Stimulated activated CD8-positive, alpha-beta memory T cell treated with anti-CD3 and anti-CD28 coated beads, Interleukin-2, amount 100 ng/mL, for 48 hours (primary cell): ENCODE measurements at places on chromosomes 2 and 18.

DNA sequence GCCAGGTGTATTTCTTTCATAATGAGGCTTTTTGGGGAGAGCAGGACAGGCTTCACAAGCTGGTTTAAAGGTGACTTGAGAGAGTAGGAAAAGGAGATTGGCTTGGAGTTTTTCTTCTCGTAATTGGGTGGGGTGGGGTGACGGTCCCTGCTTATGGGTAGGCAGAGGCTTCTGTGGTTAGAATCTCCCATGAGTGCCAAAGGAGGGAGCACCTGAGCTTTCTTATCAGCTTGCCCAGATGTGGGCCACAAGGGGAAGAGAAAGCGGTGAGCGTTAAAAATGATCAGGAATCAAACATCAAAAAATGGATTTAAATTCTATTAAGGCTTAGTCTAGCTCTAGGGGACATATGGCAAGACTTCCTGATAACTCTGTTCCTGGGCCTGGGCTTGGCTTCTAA, 9.7 kb upstream of the PNPT1 start:
- DNase-seq: no peak

DNA sequence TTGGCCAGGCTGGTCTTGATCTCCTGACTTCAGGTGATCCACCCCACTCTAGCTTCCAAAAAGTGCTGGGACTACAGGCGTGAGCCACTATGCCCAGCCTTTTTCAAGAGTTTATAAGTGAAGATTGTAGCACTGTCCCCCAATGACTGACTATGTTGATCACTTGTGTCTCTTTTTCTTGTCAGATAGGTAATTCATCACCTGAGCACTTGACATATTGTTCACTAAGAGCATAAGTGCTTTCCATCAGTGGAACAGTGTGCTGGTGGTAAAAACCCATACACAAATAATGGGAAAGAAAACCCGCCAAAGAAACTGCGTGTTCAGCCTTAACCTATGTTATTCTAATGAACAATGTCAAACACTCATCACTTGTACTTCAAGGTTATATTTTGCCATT, 414.4 kb upstream of the CDH7 start:
- DNase-seq: no peak

GRCh38 chr2:10267036-10267435, 35.7 kb upstream of the HPCAL1 start:
- DNase-seq: no peak

DNA sequence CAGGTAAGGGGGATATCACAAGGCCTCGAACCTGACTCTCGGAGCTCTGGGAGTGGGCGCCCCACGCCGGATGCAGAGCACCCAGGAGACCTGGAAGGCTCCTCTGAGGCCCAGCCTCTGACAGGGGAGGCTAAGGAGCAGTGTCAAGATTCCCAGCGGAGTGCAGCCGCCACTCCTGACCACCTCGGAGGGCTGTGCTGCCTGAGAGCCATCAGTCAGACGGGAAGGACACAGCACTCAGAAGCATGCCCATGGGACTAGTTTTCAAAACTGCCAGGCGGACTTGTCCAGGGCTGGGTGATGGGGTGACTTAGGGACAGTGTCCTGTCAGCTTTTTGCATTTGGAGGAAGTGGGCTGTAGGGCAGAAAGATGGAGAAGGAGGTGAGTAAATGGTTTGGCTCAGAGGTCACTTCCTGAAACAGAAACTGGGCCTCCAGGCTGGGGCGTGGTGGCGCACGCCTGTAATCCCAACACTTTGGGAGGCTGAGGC, 34.6 kb upstream of the B3GNT7 start:
- DNase-seq: no peak

DNA sequence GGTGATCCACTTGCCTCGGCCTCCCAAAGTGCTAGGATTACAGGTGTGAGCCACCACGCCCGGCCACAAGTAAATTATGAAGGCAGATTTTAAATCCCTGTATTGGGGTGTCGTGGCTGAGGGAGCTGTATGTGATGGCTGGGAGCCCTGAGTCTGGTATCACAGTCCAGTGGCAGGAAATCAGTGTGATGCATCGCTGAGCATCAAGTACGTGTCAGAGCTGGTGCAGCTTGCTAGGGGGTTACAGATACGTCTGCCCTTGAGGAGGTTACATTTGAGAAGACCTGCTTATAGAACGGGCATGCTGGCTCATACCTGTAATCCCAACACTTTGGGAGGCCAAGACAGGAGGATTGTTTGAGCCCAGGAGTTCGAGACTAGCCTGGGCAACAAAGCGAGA, 4.3 kb downstream of the ENOSF1 start:
- no peak for DNase-seq

DNA sequence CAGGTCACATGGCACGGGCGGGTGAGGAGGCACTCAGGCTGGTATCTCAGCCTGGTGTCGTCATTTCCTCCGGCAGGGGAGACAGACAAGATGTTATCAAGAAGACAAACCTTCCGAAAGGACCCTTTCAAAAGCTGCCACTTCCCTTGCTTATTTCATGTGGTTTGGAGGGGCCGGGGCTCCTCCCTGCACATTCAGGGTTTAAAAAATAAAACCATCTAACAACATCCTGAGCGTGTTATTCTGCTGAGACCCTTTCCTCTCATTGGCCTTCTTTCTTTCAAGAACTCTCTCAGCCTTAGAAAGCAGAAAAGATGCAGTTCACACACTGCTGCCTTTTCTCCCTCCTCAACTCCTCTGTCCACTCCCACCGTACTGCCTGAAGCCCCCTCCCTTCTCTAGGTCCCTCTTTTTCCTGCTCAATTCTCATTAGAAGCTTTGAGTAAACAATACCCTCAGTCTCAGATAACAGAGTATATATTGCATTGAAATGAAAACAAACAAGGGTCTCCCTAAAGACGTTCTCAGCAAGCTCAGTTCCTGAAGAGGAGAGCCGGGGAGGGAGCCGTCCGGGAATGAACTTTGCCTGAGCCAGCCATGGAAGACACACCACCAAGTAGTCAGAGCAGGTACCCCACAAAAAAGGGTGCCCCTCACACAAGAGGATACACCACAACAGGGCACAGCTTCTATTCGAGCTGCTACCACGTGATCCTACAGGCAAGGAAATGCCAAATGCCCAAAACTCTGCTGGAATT, 9.7 kb downstream of the SMAD7 start:
- DNase-seq: peak; percentile 54

GRCh38 chr18:48545757-48546321, 7.0 kb downstream of the CTIF start:
- no peak for DNase-seq

DNA sequence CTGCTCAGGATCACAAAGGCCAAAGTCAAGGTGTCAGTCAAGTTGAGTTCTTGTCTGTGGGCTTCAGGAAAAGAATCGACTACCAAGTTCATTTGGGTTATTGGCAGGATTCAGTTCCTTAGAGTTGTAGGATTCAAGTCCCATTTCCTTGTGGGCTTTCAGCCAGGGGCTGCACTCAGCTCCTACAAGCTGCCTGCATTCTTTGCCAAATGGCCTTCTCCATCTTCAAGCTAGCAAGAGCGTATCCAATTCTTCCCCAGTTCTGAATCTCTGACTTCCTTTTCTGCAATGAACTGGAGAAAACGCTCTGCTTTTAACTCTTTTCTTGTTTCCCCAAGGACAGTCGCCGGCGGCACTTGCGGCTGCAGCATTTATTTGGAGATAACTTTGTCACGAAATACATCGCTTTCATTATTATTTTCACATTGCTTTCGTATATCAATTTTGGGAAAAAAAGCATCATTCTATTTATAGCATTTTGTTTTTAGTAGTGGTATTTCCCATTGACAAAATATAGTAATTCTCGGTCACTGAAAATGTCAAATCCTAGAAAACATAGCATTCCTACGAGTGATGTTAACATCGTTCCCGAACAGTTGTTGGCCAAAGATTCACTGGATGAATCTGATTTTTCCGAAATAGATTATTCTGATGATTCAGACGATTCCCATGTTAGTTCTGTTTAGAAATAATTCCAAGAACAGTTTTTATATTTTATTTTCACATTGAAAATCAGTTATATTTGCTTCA, 59.6 kb upstream of the SERPINE2 start:
- no peak for DNase-seq

GRCh38 chr2:64145714-64146113, 1.5 kb upstream of the PELI1 start:
- no peak for DNase-seq

GRCh38 chr2:204586444-204587180, 41.3 kb downstream of the PARD3B start:
- DNase-seq: no peak

GRCh38 chr18:31498574-31499524, 872 bp downstream of the DSG2 start:
- no peak for DNase-seq

DNA sequence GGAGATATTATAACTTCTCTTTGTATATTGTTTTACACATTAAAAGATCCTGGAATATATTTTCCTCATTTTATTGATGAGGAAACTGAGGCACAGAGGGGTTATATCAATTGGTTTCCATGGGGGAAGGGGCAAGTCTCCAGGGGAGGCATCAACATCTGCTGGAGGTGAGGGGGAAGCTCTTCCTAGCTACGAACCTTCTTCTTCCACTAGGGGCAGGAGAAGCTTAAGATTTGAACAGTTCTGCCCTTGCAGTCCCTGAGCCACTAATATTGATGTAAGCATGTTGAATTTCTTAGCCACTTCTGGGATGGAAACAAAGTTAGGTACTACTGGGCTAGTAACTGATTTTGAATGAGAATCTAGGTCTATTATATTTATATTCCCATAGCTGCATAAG, 140.1 kb upstream of the AQP4 start:
- DNase-seq: no peak

GRCh38 chr2:188725746-188726360, 248.3 kb upstream of the COL3A1 start:
- DNase-seq: no peak

GRCh38 chr2:191115391-191115790, 35.4 kb downstream of the STAT4 start:
- DNase-seq: peak; percentile 42

DNA sequence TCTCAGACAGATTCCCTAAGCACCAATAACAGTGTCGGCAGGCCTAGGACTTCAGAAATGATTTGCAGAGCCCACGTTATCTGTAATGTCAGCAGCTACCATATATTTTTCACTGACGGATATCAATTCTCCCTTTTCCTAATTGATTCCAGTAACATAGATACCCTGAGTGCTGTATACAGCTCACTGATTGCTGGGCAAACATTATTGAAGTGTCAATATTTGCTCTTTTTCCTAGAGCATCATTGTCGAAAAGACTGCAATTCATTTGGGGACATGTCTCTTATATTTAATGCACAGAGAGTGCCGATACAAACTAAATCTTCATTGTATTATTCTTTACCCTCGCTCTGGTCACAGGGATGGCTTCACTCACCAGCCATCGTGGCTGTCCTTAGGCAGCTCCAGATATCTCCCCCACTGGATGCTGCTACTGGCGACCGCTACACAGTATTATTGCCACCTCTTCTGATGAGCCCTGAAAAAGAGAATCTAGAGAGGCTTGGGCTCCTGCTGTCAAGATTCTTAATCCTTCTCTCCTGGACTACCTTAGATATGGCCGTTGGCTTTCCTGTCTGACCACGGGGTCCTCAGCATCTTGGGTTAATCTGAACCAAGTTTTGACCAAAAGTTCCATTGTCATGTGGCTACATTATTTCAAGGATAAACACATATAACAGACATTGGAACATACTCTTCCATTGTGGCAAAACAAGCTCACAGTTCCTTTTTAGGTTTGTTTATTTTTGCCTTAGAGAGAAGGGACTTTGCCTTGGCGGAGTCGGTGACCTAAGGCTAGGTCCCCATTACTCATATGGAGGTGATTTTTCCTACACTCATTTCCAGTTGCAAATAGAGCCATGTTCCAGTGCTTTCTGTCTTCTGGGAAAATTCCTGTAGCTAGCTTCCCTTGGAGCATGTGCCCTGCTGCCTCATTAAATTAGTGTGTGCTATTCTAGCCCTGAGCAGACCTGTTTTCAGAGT, 105.4 kb downstream of the CPO start:
- DNase-seq: no peak

- DNase-seq: no peak
These were observed 2.3 kb downstream of the ECEL1 start for GRCh38 chr2:232485348-232485756.

DNA sequence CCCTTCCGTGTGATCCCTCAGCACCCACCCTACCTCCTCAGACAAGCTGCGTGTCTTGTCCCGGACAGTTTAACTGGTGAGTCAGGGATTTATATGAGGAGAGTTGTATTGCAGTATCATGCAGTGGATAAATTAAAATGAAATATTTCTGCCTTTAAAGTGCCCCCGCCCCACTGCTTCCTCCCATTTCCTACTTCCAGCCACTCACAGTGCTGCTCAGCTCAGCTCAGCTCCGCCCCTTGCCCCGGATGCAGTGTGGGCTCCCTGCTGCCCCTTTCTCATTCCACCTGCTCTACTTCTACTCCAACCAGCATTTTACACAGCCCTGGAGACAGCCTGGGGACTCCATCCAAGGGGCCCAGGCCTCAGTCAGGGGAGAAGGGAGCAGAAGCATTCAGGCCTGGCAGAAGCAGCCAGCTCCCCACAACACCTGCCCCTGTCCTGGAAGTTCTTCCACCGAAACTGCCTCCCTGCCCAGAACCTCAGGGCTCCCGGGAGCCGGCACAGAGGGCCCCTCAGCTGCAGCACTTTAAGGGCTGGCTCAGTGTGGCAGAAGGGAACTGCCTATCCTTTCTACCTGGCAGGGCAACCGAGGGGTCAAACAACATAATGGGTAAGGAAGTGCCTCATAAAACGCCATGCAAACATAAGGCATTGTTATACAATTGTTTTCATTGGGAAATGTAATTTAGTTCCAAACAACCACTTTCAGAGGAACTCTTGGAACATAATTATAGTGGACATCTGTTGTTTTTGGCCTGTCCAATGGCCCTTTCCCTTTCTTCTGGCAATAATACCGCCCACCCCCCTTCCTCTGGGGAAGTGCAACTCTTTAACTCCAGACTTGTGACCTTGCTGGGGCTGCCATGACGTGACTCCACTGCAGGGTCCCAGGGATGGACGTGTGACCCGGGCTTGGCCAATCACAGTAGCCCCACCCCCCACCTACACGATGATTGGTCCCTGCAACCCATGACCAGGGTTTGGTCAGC, 102.3 kb downstream of the LIPG start:
- no peak for DNase-seq

DNA sequence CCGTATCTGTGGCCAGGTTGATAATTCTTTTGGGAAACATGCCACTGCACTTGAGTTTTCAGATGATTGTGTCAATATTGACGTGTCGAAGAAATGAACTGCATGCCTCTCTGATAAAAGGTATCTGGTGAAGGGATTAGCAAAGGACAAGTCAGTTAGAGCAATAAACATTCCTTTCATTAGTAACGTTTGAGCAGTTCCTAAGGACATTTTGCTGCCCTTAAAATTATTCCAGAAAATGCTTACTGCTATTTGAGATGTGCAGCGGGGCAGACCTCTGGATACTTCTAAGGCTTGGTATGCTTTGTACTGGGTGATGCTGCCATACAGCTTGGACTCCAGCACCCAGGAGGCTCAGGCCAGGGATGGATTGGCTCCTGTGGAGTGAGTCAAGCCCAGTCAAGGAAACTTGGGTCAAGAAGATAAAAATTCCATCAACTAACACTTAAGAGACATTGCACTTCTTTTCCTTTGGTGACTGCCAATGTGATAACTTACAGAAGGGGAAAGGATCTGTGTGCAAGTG, 166.7 kb downstream of the FHOD3 start:
- no peak for DNase-seq
